ENCODE measurements at places on chromosomes 11 and 22. TPM values are rescaled to one million over a fixed set of nuclear protein-coding genes. Genes with fewer than 3 reads are reported as not detected.

Gene FIBIN
- polyA plus RNA-seq, result 37.7 TPM

Gene ANKK1
- polyA plus RNA-seq, result 0.16 TPM

GRCh38 chr11:79173615-79174014, 267.2 kb downstream of the TENM4 start:
- DNase-seq, result no peak

GRCh38 chr11:74611369-74611861, 19.0 kb downstream of the POLD3 start:
- no peak for DNase-seq

DNA sequence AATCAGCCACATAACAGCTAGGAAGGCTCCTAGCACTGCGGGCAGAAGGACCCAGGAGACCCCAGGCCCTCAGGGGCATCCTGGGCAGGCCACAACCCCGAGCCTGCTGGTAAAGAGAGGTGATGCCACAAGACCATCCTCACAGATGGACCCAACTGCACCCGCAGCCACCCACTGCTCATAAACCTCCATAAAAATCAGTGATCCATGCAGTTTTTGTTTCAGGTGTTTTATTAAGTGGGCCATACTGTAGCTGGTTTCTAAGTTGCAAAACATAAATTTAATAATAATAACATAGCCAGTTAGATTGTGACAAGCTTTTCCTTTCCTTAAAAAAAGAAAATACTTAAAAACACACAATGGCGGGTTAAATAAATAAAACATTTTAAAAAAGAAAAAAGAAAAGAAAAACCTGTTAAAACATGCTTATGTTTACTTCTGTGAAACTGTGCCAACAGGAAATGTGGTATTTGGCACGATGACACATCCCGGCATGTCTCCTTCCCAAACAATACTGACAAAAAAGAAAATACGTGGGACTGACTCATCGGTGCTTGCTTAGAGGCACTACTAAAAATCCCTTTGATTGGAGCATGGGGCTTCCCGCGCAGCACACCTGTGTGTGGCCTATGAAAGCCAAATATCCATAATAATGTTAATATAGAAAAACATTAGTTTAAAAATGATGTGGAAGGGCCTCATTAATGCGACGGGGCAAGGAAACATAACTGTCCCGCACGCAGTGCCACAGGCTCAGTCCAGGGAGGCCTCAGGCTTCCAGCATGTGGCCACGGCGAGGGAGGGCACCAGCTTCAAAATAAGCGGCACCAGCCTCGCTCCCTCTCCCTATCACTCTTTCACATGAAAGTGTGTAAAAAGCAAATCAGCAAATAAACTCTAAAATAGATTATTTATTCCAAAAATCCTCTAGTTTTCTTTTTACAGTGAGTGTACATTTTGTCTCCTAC, 47.5 kb upstream of the SCUBE2 start:
- no peak for DNase-seq

- no peak for DNase-seq
Observed at GRCh38 chr11:8775332-8775731, 92.7 kb downstream of the RPL27A start.

DNA sequence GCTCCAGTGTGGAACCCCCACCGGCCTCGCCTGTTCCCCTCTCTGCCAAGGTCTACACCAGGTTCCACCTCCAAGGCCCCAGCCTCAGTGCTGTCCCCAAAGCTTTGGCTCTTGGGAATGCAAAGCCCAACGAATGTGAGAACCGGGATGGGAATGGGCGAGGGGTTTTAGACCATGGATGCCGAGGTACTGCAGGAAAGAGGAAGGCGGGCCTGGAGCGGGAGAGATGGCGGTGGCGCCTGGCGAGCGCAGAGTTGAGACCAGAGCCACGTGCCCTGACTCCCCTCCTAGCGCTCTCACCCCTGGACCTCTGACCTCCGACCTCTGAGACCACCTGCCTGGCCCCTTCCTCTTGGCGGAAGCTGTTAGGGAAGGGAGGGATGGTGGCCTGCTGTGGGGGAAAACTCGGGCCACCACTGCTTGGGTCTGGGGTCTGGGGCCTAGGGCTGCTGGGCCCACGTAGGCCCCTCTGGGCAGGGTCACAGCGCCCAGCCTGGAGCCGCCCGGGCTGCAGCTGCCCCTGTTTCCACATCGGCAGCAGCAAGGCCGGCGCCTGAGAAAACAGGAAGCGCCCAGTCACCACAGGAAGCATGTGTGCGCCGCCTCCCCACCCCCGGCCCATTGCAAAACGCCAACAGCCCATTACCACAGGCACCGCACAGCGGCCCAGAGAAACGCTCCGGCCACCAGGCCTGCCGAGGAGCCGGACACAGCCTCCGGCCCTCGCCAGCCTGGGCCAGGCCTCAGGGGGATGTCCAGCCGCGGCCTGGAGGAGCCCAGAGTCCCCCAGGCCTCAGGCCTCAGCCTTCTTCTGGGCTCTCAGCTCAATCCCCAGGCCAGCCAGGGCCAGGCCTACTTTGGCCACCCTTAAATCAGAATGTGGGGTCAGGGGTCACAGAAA, 13.8 kb upstream of the SLC39A13 start:
- no peak for DNase-seq

DNA sequence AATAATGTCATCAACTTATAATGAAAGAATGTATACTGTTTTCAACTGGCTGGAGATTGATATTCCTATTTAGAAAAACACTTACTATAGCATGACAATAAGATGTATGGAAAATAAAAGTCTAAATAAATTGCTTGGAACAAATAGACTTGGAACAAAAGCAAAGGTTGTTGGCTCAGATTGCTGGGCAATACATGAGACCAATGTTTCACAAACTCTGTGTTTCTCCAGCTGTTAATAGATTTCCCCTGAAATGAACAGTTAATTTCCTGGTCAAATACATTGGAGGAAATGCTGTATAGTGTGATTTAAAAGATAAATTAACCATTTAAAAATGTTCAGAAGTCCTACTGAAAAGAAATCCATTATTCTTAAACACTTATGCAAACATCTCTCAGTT, 40.1 kb upstream of the CTSC start:
- DNase-seq, result no peak
